ENCODE measurements at places on chromosomes 3 and 15. TPM values are rescaled to one million over a fixed set of nuclear protein-coding genes. Genes with fewer than 3 reads are reported as not detected.
A peak's percentile ranks its signal among the peaks of the same experiment; 100 is the strongest.

GRCh38 chr3:120816728-120817127 lies 74.2 kb downstream of the GTF2E1 start:
- no peak for DNase-seq

DNA sequence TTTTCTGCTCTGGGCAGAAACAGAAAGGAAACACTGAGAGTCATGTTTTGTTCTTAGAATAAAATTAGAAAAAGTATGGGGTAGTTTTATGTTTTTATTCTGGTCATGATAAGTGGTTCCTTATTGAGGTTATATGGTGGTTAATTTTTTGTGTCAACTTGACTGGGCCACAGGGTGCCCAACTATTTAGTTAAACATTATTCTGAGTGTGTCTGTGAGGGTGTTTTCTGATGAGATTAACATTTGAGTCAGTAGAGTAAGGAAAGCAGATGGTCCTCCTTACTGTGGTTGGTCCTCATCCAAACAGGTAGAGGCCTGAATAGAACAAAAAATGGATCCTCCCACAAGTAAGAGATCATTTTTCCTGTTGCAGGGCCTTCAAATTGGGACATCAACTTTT lies 98.9 kb downstream of the C3orf38 start:
- DNase-seq = no peak

- no peak for DNase-seq
Measured at GRCh38 chr3:108065096-108065495, 25.7 kb downstream of the CD47 start.

DNA sequence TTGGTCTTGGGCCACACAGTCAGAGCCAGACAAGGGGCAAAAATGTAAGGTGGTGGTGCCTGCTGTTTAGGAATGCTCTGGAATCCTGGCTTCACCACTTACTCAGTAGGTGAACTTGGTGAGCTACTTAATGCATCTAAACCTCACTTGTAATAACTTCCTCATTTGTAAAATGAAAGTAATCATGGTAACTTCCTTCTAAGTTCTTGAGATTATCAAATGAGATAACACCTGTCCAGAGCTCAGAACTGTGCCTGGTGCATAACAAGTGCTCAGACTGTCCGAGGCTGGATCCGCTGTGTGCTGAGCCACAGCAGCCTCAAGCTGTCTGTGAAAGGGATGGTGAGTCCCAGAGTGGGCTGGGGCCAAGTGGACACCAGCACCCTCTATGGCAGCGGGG lies 62.8 kb upstream of the KY start:
- DNase-seq = no peak

- DNase-seq = no peak
Measured at GRCh38 chr15:45307230-45307924, 55.3 kb downstream of the SLC28A2 start.

DNA sequence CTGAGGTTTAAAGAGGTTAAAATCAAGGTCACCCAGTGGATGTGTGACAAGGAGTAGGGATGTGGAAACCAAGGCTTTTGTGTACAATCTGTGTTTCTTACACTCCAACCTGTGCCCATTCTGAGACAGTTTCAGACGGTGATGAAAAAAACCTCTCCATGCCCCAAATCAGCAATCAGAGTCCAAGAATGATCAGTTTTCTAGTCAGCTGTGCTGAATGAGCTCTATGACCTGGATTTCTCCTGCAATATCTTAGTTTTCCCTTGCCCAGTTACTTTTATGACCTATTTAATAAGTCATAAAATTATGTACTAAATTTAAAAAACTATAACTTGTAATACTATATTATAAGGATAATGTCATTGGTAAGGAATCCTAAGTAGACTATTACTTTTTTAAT lies 37.5 kb upstream of the CBLB start:
- no peak for DNase-seq

GRCh38 chr3:159848348-159849118 lies 140.1 kb upstream of the IL12A start:
- no peak for DNase-seq

DNA sequence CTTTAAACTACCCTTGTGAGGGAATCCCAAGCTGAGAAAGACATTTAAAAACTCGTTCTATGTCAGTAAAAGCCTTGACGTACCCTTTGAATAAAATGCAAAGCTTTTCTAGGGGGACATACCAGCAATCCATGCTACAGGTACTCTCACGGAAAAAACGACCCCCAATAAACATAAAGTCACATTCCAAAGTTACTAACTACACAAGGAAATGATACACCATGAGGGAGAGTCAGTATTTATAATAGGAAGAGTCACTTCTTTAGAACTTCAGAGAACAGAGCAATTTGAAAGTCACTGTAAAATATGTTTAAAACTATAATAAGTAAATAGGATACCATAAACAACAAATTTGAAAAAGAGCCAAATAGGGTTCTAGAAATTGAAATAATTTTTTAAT lies 63.2 kb downstream of the CFAP20DC start:
- DNase-seq = no peak

DNA sequence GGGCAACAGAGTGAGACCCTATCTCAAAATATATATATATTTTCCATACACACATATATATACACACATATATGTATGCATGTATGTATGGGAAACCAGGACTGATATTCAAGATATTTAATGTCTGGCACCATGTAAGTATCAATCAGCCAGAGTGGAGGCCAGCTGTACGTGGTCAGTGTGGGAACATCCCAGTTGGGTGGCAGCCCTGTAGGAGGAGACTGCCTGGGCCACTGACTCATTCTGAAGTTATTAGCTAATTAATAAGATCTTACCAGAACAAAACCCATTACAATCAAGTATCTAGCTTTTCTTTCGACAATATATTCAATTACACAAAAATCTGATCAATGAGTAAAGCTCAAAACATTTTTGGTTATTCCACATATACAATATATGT lies 85.1 kb upstream of the OCA2 start:
- no peak for DNase-seq

GRCh38 chr15:43524254-43524845 lies 6.9 kb downstream of the MAP1A start:
- no peak for DNase-seq

DNA sequence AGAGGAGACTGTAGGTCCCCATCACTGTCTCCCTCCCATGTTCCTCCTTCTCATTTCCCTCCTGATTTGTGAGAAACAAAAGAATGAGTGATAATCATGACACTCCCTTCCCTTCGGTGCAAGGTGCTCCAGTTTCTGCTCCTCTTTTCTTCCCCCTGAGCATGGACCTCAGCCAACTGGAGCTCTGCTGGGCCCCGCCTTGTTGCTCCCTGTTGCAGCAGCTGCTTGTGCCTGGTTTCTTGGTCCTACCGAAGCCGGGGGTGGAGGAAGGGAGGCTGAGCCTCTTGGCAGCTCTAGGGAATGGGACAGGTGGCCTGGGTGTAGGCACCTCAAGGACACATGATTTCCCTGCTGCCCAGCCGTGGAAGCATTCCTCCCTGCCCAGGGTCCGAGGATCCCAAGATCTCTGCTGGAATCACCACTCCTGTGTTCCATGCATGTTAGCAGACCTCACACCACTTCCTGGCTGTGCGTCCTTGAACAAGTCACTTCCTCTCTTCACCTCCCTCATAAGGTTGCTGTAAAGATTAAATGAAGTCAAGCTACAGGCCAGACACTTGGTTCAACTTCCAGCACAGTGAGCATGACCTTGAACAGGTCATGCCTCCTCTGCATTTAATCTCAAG lies 131.6 kb upstream of the ABHD17C start:
- DNase-seq = no peak

- no peak for DNase-seq
Measured at GRCh38 chr3:186380622-186381380, 18.8 kb upstream of the DGKG start.

GRCh38 chr3:158094235-158095110 lies 11.7 kb downstream of the SHOX2 start:
- DNase-seq = peak; percentile 12

DNA sequence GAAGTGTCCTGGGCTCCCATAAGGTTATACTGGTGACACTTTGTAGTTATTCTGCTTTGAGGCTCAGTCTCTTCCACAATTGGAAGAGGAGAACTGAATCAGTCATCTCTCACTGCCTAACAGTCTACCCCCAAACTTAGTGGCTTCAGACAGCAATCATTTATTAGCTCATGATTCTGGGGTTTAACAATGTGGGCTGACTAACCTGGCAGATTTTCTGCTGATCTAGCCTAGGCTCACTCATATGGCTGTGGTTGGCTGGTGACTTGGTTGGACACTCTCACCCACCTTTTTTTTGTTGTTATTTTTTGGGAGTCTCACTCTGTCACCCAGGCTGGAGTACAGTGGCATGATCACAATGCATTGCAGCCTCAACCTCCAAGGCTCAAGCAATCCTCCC lies 7.1 kb downstream of the GPD1L start:
- no peak for DNase-seq

DNA sequence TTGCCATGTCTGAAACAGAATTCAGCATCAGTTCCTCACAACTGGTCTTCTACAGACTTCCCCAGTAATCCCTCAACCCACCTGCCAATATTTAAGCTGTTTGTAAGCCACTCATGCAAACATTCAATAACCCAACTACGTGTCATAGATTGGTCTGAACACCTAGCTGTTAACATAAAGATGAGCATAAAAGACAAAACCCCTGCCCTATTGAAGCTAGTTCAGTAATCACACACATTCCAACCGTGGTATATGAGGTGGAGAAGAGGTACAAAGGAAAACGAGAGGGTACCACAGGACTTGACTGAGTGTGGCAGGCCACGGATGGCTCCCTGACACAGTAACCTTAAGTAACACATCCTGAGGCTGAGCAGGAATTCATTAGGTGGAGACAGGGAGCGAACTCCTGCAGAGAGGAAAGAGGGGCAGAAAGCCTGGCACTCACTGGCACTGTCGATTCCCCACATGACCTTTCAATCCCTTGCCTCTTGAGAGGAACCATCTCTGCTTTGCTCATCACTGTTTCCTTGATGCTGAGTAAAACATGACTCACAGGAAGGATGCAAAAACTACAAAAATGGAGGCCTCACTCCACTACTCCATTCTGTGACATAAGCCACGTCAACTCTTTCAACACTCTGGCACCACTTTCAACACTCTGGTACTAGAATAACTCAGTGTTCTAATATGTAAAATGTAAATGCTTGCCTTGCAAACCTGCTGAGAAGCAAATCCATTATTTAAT lies 31.3 kb downstream of the RPN1 start:
- DNase-seq = no peak

- no peak for DNase-seq
Measured at GRCh38 chr3:31213869-31214486, 318.7 kb upstream of the STT3B start.

- DNase-seq = no peak
Measured at GRCh38 chr3:47478022-47478421, 2.3 kb upstream of the SCAP start.

DNA sequence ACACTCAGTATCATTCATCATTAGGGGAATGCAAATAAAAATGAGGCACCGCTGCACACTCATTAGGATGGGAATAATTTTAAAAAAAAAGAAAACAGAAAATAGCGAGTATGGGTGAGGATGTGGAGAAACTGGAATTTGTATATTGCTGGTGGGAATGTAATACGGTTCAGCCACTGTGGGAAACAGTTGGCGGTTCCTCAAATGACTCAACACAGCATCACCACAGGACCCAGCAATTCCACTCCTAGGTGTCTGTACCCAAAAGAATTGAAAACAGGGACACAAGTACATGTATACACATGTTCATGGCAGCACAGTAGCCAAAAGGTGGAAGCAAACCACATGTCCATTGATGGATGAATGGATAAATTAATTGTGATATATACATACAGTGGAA lies 35.2 kb upstream of the RFTN1 start:
- no peak for DNase-seq

DNA sequence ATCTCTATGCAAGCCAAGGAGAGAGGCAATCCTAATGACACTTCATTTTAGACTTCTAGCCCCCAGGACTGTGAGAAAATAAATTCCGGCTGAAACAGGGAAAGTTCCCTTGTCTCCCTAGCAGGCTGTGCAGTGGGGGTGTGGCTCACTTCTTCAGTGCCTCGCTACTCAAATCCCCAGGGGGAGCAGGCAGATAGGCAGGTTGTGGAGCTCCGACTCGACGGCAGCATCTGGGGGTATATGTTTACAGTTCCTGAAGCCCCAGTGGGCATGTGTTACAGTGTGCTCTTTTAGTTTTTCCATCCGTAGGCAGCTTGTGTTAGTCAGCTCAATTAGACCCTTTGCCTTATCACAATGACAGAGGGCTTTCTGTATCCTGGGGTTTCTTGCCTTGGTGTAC lies 836.5 kb downstream of the PDCD6IP start:
- no peak for DNase-seq

GRCh38 chr3:128560768-128561167 lies 67.8 kb upstream of the GATA2 start:
- DNase-seq = no peak

DNA sequence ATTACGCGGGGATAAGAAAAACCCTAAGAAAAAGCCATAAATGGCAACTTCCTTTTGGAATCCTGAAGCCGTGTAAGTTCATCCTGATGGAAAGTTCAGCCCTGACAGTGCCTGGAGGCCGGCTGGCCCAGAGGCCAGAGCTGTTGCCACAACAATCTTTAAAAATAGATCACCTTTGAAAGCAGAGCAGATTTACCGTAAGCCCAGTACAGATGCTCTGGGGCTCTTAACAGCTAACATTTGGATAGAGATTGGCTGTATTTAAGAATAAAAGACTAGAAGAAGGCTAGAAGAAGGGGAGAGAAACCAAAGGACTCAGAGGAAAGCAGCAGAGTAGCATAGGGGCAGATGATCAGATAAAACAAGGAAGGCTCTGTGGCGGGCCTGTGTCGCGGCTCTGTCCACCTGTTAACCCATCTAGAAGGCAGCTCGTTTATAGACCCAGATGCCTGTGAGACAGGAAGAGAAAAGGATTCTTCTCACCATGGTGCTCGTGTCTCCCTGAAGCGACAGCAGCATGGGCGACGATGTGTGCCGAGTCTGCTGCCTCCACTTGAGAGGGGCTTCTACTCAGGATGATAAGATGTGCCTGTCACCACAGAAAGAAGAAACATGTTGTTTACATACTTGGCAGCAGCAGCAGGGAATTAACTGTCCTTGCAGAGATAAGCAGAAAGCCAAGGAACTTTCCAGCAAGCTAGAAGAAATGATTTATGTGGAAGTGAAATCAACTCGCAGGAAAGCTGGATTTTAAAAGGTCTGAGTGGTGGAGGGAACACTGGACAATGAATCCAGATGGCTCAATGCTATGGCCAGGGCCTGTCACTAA lies 69.9 kb downstream of the SYNM start:
- no peak for DNase-seq

GRCh38 chr3:130491431-130491830 lies 25.5 kb upstream of the COL6A6 start:
- DNase-seq = no peak

GRCh38 chr3:123352134-123352554 lies 96.7 kb downstream of the ADCY5 start:
- DNase-seq = no peak

- DNase-seq = no peak
Measured at GRCh38 chr3:195699860-195700259, 20.9 kb upstream of the MUC20 start.

- no peak for DNase-seq
Measured at GRCh38 chr3:61768284-61769037, 207.1 kb downstream of the PTPRG start.

- DNase-seq = no peak
Measured at GRCh38 chr3:192933779-192934460, 16.3 kb upstream of the MB21D2 start.

The ACY1 gene
- total RNA-seq = 41.2 TPM

The PARP6 gene
- 60.5 TPM for total RNA-seq

The DYNC1LI1 gene
- total RNA-seq = 32.6 TPM

The ISLR gene
- 10.4 TPM for total RNA-seq

The KLHL24 gene
- total RNA-seq = 59.2 TPM

The TERC gene
- 8.0 TPM for total RNA-seq
